ENCODE measurements at places on chromosomes 7 and 10.

- no peak for DNase-seq
Measured at GRCh38 chr10:24118246-24118645, 90.7 kb upstream of the KIAA1217 start.

- no peak for DNase-seq
Measured at GRCh38 chr10:20535897-20536881, 360.9 kb downstream of the NEBL start.

DNA sequence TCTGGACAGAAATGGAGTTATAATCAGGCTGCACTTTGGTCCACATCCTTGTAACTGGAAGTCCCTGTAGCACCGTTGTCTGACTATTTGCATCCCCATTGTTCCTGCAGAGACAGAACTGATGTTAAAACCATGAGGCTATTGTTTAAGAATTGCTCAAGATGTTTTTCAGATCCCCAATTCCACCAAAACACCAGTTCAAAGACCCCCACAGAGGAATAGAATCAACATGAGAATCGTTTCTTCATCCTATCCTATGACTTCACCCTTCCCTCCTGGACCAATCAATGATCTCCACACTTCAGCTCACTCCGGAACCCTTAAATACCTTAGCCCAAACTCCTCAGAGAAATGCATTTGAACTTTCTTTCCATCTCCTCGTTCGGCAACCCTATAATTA lies 57.1 kb upstream of the GRID1 start:
- no peak for DNase-seq

DNA sequence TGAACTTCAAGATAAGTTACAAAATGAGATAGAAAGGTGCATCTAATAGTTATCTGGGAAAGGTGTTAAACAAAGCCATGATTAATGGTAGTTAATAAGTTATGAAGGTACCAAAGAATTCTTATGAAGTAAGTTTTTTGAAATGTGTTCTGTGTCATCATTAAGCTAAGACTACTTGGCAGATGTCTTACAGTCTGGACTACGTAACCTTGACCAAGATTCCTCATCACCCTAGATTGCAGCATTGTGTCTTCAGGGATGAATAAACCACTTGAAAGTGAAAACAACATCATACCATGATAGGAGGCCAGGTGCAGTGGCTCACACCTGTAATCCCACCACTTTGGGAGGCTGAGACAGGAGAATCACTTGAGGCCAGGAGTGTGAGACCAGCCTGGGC lies 48.2 kb downstream of the GOT1 start:
- DNase-seq = no peak

DNA sequence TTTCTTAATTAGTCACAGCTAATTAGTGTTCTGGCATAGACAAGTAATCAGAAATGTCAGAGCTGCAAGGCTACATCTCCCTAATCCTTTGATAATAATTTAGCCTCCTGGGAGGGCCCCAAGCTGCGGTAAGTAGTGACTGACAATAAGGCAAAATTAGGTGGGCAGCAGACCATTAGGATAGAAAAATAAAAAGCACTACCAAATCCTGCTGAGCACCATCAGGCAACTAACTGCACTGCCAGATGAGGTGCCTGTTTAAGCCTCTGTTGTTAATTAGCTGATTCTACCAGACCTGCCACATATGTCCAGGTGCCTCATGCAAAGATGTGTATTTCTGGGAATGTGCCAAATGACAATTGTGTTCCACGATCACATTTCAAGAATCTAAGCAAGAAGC lies 32.5 kb upstream of the FEZF1 start:
- no peak for DNase-seq

GRCh38 chr7:17422966-17423365 lies 124.5 kb downstream of the AHR start:
- DNase-seq = no peak

- no peak for DNase-seq
Measured at GRCh38 chr7:140053812-140054539, 8.8 kb downstream of the PARP12 start.

- DNase-seq = no peak
Measured at GRCh38 chr7:37131855-37132254, 316.8 kb downstream of the ELMO1 start.

DNA sequence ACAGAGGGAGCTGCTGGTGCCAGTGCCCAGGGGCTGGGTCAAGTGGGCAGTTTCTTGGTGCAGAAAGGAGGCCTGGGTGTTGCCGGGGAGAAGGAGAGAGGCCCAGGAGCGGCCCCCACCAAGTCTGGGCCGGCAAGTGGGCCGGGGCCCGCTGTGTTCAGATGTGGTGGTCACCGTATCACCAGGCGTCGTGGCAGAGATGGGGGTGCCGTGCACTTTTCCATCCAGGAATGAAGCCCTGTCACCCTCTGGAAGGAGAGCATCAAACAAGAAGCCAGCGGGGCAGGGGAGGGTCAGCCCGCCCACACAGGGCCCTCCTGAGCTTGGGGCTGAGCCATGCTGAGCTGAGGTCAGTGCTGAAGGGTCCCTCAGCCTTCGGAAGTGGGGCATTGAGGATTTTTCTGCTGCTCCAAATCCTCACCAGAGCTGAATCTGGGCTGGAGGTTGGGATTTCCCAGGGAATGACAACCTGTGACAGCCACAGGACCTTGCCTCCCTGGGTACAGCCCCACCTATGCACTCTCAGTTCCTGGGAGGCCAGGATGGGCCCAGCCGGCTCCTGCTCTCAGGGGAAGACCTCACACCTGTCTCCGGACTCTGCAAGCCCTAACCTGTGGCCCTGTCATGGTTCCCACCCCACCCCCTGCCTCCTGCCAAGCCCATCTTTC lies 27.9 kb upstream of the INPP5A start:
- DNase-seq = no peak

GRCh38 chr10:67045404-67045803 lies 119.6 kb downstream of the LRRTM3 start:
- DNase-seq = no peak

DNA sequence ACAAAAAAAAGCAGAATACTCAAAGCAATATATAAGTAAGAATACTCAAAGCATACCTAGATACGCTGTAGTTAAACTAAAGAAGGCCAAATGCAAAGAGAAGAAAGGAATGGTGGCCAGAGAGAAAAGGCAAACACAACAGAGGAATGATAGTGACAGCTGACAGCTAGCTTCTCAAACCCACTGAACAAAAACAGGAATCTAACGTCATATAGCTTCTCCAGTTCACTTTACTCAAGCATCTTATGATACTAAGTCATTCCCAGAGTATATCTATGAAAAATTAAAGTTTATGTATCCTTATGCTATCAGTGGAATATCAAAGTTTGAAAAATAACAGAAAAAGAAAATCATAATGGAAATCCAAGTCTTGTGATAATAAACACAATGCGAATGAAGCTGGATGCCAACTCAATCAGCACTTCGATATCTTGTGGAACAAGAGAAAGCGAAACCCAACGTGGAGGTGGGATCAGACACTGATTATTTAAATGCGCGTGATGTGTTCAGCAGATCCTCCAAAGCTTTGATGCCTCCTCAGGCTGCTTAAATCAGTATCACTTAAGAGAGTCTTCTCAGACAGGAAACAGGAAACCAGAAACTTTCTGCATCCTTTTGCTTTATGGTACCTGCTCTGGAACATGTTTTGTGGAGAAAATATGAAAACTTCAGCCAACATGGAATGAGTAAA lies 102.8 kb downstream of the PIP4K2A start:
- DNase-seq = no peak

DNA sequence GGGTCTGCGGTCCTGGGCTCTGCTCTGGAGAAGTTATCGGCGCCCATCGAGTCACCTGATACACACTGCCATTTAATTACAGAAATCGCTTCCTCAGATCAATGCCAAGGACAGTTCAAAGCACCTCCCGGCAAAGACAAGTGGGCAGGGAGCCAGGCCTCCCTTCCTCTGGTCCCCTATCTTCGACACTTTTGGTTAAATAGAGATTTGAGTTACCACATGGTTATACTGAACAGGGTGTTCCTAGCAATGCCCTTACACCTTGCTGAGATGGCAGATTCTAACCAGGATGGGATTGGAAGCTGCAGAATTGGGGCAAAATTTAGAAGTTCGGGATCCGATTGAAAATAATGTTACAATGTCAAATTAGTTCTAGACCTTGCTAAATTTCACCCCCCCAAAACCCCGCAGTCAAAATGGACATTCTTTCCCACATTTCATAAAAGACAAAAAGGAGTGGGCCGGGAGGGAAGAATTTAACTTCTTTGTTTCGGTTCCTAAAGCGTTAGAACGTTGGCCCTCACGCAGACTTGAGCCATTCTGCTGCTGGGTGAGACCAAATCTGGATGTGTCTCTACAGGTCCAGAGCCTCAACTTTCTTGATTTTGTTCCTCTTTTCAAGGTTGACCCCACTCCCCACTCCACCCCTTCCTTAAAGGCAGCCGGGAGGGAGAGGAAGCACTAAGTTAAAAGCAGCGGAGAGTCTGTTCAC lies 2.2 kb upstream of the DLX5 start:
- DNase-seq = no peak

GRCh38 chr7:137891016-137891655 lies 44.4 kb upstream of the DGKI start:
- DNase-seq = no peak

DNA sequence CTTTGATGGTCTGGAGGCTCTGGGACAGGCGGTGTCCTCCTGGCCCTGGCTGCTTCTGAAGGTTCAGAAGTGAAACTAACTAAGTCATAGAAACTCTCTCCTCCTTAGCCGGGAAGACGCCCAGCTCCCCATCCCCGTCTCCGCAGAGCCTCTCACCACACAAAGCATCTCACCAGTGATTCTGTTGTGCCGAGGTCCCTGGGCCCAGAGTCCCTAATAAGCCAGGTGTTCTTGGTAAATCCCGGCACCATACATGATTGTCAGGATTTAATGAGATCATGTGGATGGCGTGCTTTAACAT lies 9.4 kb downstream of the HKDC1 start:
- no peak for DNase-seq

DNA sequence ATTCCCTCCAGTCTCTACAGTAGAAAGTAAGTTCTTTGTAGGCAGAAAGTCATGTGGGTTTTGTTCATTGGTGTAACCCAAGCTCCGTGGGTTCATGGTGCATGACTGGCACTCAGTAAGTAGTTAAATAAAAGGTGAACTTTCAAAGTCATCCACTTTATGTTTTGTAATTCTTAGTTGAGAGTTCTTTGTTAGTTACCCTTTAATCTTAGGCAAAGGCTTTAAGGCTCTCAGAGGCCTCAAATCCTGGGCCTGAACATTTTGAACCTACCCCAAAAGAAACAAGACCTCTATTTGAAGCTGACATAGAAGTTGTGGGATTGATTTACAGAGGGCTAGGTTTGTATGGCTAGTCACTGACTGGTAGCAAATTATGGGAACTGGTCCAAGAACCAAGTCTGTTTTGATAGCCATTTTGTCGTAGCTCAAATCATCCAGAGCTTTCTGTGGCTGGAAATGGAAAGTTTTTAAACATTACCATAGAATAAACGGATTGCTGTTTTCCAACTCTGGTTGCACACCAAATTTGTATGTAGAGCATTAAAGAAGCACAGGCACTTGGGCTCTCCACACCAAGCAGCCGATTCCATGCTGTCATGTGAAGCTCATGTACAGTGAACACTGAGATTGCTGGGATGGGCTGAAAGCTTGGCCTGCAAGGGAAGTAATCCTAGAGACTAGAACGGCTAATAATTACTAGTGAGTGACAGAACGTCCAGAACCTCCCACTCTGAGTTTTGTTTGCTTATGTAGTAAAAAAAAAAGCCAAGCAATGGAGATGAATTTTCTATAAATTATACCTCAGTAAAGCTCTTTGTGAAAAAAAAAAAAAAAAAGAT lies 53.5 kb downstream of the DENND11 start:
- DNase-seq = no peak

GRCh38 chr7:126635545-126635944 lies 617.2 kb downstream of the GRM8 start:
- DNase-seq = no peak

DNA sequence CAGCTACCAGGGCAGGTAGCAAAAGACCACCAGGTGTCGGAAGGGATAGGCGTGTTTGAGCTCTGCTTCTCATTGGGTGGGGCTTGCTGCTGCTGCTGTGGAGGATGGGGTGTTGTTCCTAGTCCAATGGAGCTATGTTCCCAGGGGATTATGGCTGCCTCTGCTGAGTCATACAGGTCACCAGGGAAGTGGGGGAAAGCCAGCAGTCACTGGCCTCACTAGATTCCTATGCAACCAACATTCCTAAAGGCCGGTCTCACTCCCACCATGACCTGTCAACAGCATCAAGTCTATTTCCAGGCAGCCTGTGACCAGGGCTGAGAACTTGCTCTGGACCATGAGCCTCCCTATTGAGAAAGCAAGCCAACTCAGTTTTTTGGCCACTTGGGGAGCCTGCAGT lies 1160.8 kb downstream of the REEP3 start:
- no peak for DNase-seq

- no peak for DNase-seq
Measured at GRCh38 chr7:150435047-150435389, 15.4 kb upstream of the GIMAP8 start.

DNA sequence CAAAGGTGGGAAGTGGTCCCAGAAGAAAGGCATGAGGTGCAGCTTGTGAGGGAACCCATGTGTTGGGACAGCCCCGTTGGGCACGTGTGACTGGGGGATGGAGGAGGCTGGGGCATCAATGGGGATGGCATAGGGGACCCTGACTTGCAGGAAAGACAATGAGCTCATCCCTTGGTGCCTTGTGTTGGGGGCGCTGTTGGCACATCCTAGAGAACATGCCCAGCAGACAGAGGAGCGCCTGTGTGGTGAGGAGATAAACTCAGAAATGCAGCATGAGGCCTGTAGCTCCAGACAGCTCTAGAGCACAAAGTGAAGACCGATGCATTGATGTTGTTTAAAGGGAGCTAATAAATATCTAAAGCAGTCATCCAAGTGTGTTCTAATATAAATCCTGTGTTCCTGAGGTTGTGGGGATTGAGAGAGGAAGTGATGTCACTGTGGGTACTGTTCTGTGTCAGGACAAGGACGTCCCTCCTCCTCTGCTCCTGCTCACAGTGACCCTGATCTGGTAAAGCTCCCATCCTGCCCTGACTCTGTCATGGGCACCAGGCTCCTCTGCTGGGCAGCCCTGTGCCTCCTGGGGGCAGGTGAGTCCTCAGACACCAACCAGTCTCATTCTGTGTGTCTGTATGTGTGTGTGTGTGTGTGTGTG lies 126.1 kb upstream of the PRSS58 start:
- no peak for DNase-seq

DNA sequence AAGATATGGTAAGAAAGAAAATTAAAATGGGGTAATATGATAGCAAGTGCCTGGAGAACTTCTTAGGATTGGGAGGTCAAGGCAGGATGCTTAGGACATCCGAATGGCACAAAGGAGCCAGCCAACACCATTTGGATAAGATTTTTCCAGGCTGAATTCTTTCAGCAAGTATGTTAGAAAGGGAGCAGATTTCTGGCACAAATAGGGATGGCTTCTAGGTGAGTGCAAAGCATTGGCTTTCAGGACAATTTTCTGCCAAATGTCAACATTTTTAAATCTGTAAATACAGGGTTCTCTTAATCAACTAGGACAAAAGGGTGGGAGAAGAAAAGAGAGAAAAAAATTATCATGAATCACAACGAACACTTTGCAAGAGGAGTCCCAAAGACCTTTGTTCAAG lies 409.1 kb downstream of the GPAM start:
- DNase-seq = no peak

- DNase-seq = no peak
Measured at GRCh38 chr7:25031007-25031406, 51.0 kb upstream of the OSBPL3 start.
